Keratinocyte (primary cell): ENCODE measurements at places on chromosomes 11 and 22. TPM values are rescaled to one million over a fixed set of nuclear protein-coding genes. Genes with fewer than 3 reads are reported as not detected.

OSBP2 gene
- polyA plus RNA-seq, result 2.0 to 4.2 TPM (median 3.0 TPM) in 3 replicates

CCDC73 gene
- polyA plus RNA-seq, result not detected in 3 replicates

DNA sequence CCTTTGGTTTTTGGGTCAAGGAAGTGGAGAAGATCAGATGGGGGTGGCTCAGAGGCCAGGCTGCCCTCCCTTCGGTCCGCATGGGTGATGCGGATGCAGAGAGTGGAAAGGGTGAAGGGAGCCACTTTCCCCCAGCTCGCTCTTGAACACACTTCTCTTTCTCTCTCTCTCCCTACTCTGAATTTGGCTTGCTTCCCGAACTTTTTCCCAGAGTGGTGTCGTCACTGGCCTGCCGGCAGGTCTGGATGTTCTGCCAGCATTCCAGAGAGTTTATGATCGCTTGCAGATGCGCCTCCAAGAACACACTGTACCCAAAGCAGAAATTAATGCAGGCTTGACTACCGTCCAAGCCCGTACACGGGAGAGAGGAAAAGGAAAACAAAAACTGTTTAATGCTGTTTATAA, 103.2 kb downstream of the ZBTB16 start:
- peak; percentile 90 for DNase-seq

DNA sequence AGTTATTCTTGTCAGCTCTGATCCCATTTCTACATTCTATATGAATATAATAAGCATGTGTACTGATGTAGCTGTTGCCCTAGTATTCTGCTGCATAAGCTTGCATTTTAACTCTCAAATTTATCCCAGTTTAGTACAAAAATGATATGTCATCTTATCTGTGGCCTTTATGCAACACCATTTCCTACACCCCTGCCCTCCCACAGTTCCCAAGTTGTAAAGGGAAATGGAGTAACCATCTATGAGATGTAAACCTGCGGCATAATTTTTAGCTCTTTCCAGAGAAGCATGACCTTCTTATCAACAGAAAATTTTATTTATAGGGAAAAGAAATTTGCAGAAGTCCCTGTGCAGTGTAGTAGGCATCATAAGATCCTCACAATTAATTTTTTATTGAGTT, 18.9 kb upstream of the CARD18 start:
- DNase-seq, result no peak

GNAZ gene
- 0.03 to 0.09 TPM (median 0.04 TPM) in 3 replicates for polyA plus RNA-seq

PHF21B gene
- polyA plus RNA-seq, result 0.16 TPM in 1 of 3 replicates, not detected in the others

DNA sequence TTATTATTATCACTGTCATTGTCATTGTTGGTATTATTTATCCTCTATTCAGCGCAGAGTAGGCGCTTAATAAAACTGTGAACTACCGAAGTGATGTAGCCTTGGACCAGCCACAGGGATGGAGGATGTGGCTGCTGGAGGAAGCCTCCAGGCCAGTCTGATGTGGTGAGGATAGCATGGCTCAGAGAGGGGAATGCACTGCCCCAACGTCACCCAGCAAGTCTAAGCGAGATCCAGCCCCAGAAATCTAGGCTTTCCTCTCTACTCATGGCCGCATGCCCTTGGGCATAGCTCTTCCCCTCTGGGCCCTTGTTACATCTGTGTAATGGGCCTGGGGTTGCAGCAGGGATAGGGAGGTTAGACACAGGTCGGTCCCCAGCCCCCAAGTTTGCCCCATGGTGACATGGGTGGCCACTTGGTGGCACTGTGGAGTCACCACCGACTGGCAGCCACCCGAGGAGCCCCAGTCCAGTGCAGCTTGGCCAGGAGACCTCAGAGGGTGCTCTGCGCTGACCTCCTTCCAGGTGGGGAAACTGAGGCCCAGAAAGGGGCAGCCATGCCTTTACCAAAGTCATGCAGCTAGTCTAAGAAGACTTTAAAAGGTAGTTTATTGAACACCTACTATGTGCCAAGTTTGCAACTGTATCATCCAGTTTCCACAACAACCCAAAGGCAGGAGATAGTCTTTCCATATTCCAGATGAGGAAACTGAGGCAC, 395.7 kb downstream of the MN1 start:
- no peak for DNase-seq

DNA sequence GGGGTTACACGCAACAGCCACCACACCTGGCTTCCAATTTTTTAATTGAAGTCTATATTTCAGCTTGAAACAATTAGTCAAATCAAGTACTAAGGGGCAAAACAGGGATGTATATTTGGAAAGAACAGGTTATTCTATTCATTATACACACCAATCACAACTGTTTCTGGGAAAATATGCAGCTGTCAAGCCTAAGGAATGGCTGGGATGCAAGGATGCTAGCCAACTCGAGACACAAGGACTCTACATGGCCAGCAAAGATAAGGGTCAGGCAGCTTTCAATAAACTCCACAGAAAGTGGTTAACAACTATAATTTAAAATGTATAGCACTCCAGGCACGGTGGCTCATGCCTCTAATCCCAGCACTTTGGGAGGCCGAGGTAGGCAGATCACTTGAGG, 126.8 kb upstream of the APOA1 start:
- DNase-seq, result no peak

DNA sequence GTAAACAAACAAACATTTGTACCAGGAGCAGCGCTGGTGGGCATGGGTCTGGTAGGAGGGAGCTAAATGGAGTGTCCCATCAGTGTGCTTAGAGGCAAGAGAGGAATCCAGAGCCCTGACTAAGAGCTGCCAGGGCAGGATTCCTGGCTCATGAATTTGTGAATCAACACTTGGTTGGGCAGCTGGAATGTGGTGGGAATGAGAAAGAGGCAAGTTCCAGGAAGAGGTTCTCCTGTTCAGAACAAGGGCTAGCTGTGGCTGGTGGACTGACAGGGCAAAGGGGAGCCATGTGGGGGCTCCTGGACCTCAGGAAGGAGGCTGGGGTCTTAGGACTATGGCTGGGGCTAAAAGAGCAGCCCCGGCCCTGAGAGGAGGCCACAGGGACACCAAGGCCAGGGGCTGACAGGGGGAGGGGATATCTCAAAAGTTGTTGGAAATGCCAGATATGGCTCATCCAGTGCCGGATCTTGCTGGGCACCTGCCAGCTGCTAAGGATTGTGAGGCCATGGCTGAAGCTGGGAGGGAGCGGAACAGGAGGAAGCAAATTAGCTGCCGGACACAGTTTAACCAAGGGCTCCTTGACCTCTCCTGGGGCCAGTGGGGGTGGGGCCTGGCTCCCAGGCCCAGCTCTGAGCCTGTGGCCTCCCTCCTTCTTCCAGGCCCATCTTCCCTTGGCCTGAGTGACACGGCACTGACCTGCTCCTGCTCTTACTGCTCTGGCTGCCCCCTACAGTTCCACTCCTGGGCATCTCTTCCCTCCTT, 14.6 kb upstream of the P2RY6 start:
- DNase-seq, result no peak

- DNase-seq, result no peak
These were observed 18.7 kb downstream of the ALG12 start for GRCh38 chr22:49899530-49899929.

GRCh38 chr22:44676441-44677352, 25.3 kb upstream of the PRR5 start:
- no peak for DNase-seq

GRCh38 chr22:26574001-26574723, 15.8 kb downstream of the TPST2 start:
- no peak for DNase-seq

KDELR3 gene
- 8.3 to 11.9 TPM (median 10.1 TPM) in 3 replicates for polyA plus RNA-seq

BAIAP2L2 gene
- 2.3 to 4.8 TPM (median 3.2 TPM) in 3 replicates for polyA plus RNA-seq

ME3 gene
- 1.0 to 1.6 TPM (median 1.1 TPM) in 3 replicates for polyA plus RNA-seq

DNA sequence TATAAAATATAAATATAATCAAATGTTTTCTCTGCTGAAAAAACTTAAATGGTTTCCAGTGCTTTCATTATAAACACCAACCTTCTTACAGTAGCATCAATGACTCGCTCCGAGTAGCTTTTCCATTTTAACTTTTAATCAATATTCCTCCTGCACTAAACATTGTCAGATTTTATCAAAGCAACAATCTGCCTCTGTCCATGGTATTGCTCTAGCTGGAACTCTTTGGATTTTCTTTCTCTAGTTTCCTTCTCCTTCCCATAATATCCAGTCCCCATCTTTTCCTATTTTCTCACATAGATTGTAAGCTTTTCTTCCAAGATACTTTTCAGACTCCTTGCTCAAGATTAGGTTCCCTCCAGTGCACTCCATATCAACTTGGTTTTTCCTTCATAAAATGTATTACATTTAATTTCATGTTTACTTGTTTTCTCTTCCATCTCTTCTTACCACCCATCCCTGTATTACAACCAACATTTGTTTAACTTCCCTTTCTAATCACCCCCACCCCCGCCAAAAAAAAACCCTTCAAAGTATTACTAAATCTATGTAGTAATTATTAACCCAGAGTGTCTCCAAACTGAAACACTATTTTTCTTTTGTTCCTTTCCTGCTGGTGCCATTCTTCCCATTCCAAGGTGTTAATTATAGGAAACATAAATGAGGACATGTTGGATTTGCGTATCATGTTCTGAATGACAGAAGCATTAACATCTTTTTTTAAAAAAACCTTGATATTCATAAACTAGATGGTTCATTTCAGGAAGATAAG, 716.5 kb downstream of the NELL1 start:
- no peak for DNase-seq

SCN3B gene
- polyA plus RNA-seq, result 0.08 to 0.19 TPM (median 0.10 TPM) in 3 replicates

NADSYN1 gene
- polyA plus RNA-seq, result 37.5 to 82.2 TPM (median 51.5 TPM) in 3 replicates

- DNase-seq, result no peak
These were observed 4.1 kb upstream of the UBE2L6 start for GRCh38 chr11:57571606-57572005.

CSNK2A3 gene
- 1.4 to 2.6 TPM (median 1.8 TPM) in 3 replicates for polyA plus RNA-seq

OTOG gene
- not detected in 3 replicates for polyA plus RNA-seq

GRCh38 chr11:113001709-113002108, 40.5 kb downstream of the NCAM1 start:
- no peak for DNase-seq

GRCh38 chr11:12735262-12735661, 61.0 kb downstream of the TEAD1 start:
- DNase-seq, result no peak

TMPRSS4 gene
- 0.69 to 1.7 TPM (median 1.2 TPM) in 3 replicates for polyA plus RNA-seq

GRCh38 chr22:19992481-19992911, 24.1 kb downstream of the ARVCF start:
- no peak for DNase-seq

DNA sequence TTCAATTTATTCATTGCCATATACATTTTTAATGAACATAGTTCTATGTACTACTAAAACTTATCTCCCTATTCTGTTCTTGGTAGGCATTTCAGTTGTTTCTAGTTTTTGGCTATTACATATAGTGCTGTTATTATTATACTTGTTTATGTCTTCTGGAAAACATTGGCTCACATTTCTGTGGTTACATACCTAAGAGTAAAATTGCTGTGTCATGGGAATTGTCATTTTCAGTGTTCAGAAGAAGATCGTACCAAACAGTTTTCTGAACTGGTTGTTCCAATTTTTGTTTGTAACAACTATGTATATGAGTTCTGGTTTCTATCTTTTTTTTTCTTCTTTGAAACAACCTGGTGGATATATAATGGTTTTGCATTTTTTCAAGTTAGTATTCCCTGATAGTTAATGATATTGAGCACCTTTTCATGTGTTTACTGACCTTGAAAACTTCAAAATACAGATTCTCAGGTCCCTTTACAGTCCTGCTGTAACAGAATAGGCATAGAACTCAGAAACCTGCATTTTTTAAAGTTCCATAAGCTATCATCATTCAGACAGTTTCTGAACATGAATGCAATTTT, 230.7 kb downstream of the JRKL start:
- no peak for DNase-seq

- no peak for DNase-seq
These were observed 52.9 kb downstream of the TIMP3 start for GRCh38 chr22:32854351-32854804.

- no peak for DNase-seq
These were observed 44.9 kb upstream of the CARS1 start for GRCh38 chr11:3101921-3102640.

- DNase-seq, result no peak
These were observed 4.5 kb downstream of the FOXR1 start for GRCh38 chr11:118975771-118976709.

DNA sequence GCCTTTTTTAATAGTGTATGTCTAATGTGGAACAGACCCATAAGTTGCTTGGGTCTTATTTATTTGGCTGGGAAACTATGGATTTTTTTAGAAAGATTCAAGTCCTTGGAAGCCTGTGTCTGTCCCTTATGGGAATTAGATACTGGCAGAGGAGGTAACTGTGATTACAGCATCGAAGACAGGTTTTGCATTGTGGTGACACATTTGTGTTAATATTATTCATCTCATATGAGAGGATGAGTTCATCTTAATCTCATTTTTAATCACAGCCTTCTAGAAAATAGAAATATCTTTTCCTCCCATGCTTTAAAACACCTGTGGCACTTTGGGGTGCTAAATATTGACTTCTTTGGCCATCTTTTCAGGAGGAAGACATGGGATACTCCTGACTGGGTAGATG, 9.2 kb downstream of the TAB1 start:
- no peak for DNase-seq

CALCA gene
- not detected in 3 replicates for polyA plus RNA-seq

DNA sequence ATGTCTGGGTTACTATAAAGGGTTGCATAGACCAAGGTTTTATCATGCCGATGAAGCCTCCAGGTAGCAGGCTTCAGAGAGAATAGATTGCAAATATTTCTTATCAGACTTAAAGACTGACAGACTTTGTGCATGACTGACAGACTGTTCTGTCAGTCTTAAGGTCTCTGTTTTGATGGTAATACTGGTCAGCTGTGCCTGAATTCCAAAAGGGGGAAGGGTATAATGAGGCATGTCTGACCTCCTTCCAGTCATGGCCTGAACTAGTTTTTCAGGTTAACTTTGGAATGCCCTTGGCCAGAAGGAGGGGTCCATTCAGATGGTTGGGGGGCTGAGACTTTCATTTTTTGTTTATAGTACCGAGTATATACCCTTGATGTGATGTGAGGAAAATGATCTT, 4.7 kb upstream of the KCTD14 start:
- DNase-seq, result no peak

DNA sequence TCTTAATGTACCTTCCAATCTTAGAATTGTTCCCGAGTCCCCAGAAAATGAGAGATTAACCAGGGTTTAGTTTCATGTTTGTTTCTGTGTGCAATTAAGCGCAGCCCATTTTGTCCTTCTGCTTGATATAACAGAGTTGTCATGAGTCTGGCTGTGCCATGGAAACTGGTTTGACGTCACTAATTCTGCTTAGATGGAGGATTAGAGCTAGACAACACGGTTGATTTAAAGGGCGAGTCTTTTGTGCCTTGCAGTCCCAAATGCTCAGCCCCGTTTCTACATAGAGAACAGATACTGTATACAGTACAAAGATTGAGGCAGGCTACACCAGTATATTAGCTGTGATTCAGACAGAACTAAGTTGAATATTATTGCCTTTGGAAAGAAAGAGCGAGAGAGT, 45.5 kb upstream of the ALKBH3 start:
- no peak for DNase-seq

DNA sequence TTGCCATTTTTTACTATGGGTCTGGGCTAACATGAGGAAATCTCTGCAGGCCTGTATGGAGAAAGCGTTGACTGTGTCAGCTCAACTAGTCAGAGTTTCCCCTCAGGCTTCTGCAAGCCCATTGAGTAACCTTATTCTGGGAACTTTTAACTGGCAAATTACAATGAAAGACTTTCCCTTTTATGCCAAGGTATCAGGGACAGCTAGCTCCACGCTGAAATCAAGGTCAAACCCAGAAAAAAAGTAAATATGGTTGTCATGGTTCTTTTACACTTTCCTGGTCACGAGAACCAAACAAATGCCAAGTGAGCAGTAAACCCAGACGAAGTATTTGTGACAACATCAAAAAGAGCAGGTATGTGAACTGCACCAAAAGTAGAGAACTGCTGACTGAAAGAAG, 13.8 kb downstream of the OSBP start:
- no peak for DNase-seq
